Psoas muscle (tissue), 8 donors: ENCODE measurements at places on chromosomes 3 and 15. TPM values are rescaled to one million over a fixed set of nuclear protein-coding genes. Genes with fewer than 3 reads are reported as not detected.

Gene LEO1
- 7.6 TPM for total RNA-seq

DNA sequence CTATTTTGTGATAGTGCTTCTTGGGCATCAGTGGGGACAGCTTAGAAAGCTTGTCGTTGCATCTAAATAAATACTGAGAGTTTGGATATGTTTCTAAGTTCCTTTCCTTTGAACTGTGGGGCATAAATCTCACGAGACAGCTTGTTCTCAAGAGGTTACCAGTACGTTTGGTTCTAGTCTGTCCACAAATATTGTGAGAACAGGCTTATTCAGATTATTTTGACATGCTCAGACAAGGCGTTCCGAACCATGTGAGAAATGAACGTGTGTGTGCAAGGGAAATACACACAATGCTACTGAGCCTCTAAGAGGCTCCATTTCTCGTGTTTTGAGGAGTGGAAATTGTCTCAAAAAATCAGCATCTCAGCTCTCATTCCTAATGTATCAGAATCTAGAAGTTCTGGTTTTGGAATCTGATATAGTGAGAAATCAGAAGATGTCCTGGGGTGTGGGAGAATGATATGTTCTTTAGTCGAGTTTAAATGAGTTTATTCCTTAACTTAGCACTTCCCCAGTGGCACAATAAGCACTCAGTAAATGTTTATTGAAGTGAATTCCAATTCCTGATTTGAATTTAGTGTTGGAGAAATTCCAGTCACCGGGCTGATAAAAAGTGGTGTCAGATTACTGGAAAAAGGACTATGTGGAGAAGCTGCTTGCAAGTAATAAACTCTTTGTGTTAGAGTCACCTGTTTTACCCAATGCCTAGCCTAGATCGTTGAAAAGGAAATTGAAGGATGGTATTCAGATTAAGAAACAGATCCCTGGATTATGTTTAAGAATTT, 481.5 kb downstream of the LPP start:
- DNase-seq, result no peak
- H3K4me1 ChIP-seq, result peaks cover 11% of the 10 kb centered on the region
- H3K4me3 ChIP-seq, result no peak overlapping the region
- no peaks in the 10 kb centered on the region for H3K27me3 ChIP-seq
- H3K36me3 ChIP-seq, result no peaks in the 10 kb centered on the region

Gene TRH
- not detected for total RNA-seq

Gene AADACL2
- not detected for total RNA-seq

- H3K27ac ChIP-seq, result no peak overlapping the region
- H3K4me1 ChIP-seq, result peaks cover 4% of the 10 kb centered on the region
- peak; percentile 24 for DNase-seq
- H3K36me3 ChIP-seq, result peaks cover 31% of the 10 kb centered on the region
Measured at GRCh38 chr3:52934630-52935530, 37.5 kb upstream of the STIMATE start.

- H3K36me3 ChIP-seq, result no peaks in the 10 kb centered on the region
- H3K27ac ChIP-seq, result no peak overlapping the region
- H3K4me1 ChIP-seq, result no peaks in the 10 kb centered on the region
- H3K27me3 ChIP-seq, result no peaks in the 10 kb centered on the region
- no peak overlapping the region for H3K4me3 ChIP-seq
- DNase-seq, result no peak
Measured at GRCh38 chr3:113285741-113286140, 74.4 kb downstream of the BOC start.

GRCh38 chr15:66565741-66566144, at the start of gene LCTL:
TSS of gene LCTL (minus strand) at chr15:66565998. CDS start at chr15:66565365, 633 bp downstream.
- H3K36me3 ChIP-seq, result no peaks in the 10 kb centered on the region
- no peaks in the 10 kb centered on the region for H3K27me3 ChIP-seq
- no peak within 1 kb of the TSS for H3K27ac ChIP-seq
- no peak for DNase-seq
